ENCODE measurements at places on chromosomes 3 and 15. TPM values are rescaled to one million over a fixed set of nuclear protein-coding genes. Genes with fewer than 3 reads are reported as not detected.

DNA sequence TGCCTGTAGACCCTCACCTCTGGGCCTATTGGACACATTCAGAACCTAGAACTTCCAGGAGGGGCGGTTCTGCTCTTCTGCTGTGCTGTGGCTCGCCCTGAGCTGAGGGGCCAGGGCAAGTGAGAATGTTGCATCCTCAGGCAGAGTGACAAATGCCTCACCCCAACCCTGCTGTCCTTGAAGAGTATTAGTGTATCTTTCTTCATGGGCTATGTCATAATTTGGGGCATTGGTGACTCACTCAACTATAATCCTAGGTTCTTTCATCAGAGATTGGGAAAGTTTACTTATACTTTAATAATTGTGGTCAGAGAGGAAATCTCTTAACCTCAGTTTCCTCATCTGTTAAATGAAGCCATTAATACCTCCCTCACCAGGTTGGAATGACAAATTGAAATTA is 143.8 kb downstream of the SV2B start:
- no peak for DNase-seq
- no peak overlapping the region for H3K27ac ChIP-seq
- no peak overlapping the region for H3K4me3 ChIP-seq
- H3K36me3 ChIP-seq: no peaks in the 10 kb centered on the region

- H3K36me3 ChIP-seq: peaks cover 11% of the 10 kb centered on the region
- no peaks in the 10 kb centered on the region for H3K27me3 ChIP-seq
- peak; percentile 6 for DNase-seq
- H3K4me3 ChIP-seq: no peak overlapping the region
- H3K27ac ChIP-seq: peak overlapping the region; percentile 21
These were observed 40.5 kb downstream of the TRAT1 start for GRCh38 chr3:108862865-108863798.

DNA sequence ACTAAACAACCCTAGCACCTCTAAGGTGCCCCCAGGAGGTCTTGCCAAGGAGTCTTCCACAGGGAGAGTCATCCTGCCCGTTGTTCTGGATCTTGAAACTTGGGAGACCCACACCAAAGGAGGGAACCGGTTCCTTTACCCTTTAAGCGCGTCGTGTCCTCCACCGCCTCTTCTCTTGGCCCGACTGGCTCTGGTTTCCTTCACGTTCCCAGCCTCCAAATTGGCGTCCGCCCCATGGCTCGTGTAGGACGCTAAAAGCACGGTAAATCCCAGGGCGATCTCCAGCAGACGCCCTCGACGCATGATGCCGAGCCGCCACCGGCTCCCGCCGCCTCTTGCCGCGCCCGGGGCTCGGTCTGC is 1.1 kb downstream of the FBN1 start:
- peaks cover 3% of the 10 kb centered on the region for H3K27me3 ChIP-seq
- no peaks in the 10 kb centered on the region for H3K4me1 ChIP-seq
- no peaks in the 10 kb centered on the region for H3K36me3 ChIP-seq
- H3K4me3 ChIP-seq: no peak overlapping the region

The STRC gene
- total RNA-seq: 0.27 TPM

The GOLGA8G gene
- not detected for total RNA-seq

The BDH1 gene
- 59.3 TPM for total RNA-seq

DNA sequence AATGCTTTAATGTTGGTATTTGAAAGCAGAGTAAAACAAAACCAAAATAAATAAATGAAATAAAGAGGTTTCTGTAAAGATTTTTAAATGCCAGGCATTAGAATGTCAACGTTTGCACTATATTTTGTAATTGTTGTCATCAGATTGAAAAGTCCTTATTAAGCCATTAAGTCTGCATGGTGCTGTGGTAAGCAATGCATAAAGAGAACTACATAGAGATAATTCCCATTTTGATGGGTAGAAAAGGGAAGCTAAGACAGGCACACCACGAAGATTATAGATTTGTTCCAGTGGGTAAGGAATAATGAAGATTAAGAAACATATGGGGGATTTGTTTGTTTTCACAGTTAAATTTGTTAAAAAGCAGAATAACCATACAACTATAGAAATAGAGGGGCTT is 52.5 kb upstream of the PPARG start:
- no peak overlapping the region for H3K27ac ChIP-seq
- H3K4me1 ChIP-seq: no peaks in the 10 kb centered on the region
- H3K36me3 ChIP-seq: no peaks in the 10 kb centered on the region

DNA sequence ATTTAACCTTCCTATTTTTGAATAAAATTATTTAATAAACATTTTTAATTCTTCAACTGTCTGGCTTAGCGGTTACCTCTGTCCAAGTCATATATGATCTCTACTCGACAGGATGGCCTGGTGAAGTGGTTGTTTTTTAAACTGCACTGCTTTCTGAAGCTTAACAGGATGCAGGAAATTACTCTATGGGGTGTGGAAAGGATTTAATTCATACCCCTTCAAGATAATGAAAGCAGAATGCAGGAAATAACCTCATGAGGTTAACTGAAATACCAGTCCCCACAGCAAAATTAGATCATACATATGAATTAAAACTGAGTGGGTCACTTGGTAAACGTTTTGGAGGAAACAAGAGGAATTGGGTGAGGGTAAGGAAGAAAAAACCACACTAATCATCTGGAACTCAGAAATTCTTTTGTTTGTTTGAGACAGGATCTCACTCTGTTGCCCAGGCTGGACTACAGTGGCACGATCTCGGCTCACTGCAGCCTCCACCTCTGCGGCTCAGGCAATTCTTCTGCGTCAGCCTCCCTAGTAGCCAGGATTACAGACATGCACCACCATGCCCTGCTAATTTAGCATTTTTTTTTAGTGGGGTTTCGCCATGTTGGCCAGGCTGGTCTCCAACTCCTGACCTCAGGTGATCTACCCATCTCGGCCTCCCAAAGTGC is 50.1 kb downstream of the LYSMD4 start:
- H3K27ac ChIP-seq: no peak overlapping the region
- H3K27me3 ChIP-seq: no peaks in the 10 kb centered on the region
- no peak overlapping the region for H3K4me3 ChIP-seq
- H3K4me1 ChIP-seq: peaks cover 18% of the 10 kb centered on the region
- DNase-seq: no peak

The CCDC80 gene
- total RNA-seq: not detected

The HYAL1 gene
- total RNA-seq: not detected

The NTRK3 gene
- 0.26 TPM for total RNA-seq

The SAMMSON gene
- total RNA-seq: not detected

- H3K4me1 ChIP-seq: no peaks in the 10 kb centered on the region
- no peaks in the 10 kb centered on the region for H3K36me3 ChIP-seq
- no peak overlapping the region for H3K4me3 ChIP-seq
- H3K27ac ChIP-seq: no peak overlapping the region
- DNase-seq: no peak
These were observed 86.2 kb downstream of the ASB7 start for GRCh38 chr15:100688549-100689120.

The SNX22 gene
- 0.61 TPM for total RNA-seq

DNA sequence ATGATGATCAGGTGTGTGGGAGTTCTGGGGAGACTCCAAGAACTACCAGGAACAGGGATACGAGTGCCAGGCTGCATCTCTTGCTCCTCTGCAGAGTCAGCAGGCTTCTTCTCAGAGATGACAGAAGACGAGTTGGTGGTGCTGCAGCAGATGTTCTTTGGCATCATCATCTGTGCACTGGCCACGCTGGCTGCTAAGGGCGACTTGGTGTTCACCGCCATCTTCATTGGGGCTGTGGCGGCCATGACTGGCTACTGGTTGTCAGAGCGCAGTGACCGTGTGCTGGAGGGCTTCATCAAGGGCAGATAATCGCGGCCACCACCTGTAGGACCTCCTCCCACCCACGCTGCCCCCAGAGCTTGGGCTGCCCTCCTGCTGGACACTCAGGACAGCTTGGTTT is 7.9 kb downstream of the PRRT3 start:
- H3K36me3 ChIP-seq: peaks cover 6% of the 10 kb centered on the region
- no peak for DNase-seq
- no peaks in the 10 kb centered on the region for H3K4me1 ChIP-seq

DNA sequence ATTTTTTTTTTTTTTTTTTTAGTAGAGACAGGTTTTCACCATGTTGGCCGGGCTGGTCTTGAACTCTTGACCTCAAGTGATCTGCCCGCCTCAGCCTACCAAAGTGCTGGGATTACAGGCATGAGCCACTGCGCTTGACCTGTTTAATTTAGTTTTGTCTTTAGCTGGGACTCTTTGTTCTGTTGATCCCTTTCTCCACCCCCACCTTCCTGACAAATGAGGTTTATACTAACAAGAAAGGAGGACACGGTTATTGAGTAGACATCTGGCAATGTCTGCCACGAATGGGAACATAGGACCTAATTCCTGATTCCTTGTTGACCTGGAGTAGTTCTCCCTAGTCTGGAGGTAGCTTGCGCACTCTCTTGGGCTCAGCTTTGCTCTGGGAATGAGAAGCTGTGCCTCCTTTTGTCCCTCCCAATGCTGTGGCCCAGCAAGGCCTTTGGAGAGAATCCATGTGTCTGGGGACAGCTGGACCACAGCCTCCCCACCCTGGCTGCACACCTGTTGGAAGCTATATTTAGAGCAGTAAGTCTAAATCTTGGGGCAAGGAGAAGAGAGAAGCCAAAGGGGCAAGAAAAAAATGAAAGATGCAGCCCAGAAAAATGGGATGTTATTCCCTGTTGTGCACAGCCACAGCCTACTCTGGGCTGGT is 53.2 kb upstream of the ADPGK start:
- no peak overlapping the region for H3K4me3 ChIP-seq
- H3K4me1 ChIP-seq: no peaks in the 10 kb centered on the region
- no peak for DNase-seq

The KLHL18 gene
- 44.5 TPM for total RNA-seq

The LMAN1L gene
- not detected for total RNA-seq

DNA sequence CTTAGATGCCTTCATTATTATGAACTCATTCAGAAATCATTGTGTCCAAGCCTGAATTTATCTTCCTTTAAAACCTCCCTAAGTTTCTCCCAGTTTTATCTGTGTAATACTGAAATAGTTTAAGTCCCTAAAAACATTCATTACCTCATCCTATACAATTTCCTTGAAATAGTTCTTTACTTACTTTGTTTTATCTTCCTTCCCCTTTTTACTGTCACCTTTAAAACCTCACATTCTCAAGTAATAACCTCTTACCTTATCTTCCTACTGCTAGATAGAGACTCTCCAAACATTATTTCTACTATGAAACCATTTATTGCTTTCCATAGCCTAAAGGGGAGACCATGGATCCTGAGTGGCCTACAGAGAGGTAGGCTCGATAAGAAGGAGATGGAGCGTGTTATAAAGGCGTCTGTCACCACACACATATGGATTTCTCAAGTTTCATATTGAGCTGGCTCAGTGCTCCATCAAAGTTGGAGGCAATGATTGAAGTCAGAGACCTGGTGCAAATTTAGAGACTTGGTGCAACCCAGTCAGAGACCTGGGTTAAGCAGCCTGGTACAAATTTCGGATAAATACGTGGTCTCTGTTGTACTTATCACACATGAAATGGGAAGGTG is 140.4 kb downstream of the NFKBIZ start:
- no peak overlapping the region for H3K4me3 ChIP-seq
- DNase-seq: no peak
- no peaks in the 10 kb centered on the region for H3K36me3 ChIP-seq
- H3K4me1 ChIP-seq: peaks cover 8% of the 10 kb centered on the region
- no peaks in the 10 kb centered on the region for H3K27me3 ChIP-seq

The TMC3 gene
- total RNA-seq: not detected

- no peaks in the 10 kb centered on the region for H3K4me1 ChIP-seq
- no peak overlapping the region for H3K4me3 ChIP-seq
- no peak for DNase-seq
- no peaks in the 10 kb centered on the region for H3K27me3 ChIP-seq
- no peaks in the 10 kb centered on the region for H3K36me3 ChIP-seq
These were observed 234.6 kb downstream of the RBMS3 start for GRCh38 chr3:29515451-29515850.

GRCh38 chr3:168620854-168621253 is 525.1 kb upstream of the GOLIM4 start:
- H3K4me1 ChIP-seq: no peaks in the 10 kb centered on the region
- H3K27me3 ChIP-seq: no peaks in the 10 kb centered on the region
- H3K27ac ChIP-seq: no peak overlapping the region
- no peaks in the 10 kb centered on the region for H3K36me3 ChIP-seq

The SPTSSB gene
- not detected for total RNA-seq

The PLA2G4D gene
- total RNA-seq: not detected

The CYP1A2 gene
- total RNA-seq: not detected

DNA sequence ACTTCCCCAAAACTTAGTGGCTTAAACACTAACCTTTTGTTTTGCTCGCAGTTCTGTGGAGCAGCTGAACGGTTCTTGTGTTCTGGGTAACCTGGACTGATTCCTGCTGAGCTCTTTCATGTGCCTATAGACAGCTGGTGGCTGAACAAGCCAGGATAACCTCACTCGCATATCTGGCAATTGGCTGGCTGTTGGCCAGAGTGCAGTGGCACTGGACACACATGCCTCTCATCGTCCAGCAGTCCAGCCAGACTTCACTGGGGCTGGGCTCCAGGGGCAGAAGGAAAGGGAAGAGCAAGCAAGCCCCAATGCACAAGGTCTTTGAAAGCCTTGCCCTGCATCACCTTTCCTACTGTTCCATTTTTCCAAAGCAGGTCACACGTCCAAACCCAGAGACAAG is 53.6 kb upstream of the GATA2 start:
- H3K27ac ChIP-seq: peak overlapping the region; percentile 24
- no peak for DNase-seq
- H3K4me3 ChIP-seq: no peak overlapping the region
- no peaks in the 10 kb centered on the region for H3K4me1 ChIP-seq
- no peaks in the 10 kb centered on the region for H3K27me3 ChIP-seq

GRCh38 chr3:34405159-34405558 is 606.7 kb downstream of the PDCD6IP start:
- no peaks in the 10 kb centered on the region for H3K36me3 ChIP-seq
- DNase-seq: no peak
- no peak overlapping the region for H3K4me3 ChIP-seq
- H3K27me3 ChIP-seq: no peaks in the 10 kb centered on the region

- no peaks in the 10 kb centered on the region for H3K27me3 ChIP-seq
- no peaks in the 10 kb centered on the region for H3K4me1 ChIP-seq
- H3K27ac ChIP-seq: no peak overlapping the region
- DNase-seq: peak; percentile 4
- H3K4me3 ChIP-seq: no peak overlapping the region
These were observed 244.5 kb downstream of the CD47 start for GRCh38 chr3:107846279-107846852.

GRCh38 chr3:81349816-81350340 is 411.6 kb downstream of the GBE1 start:
- H3K27ac ChIP-seq: no peak overlapping the region
- H3K36me3 ChIP-seq: no peaks in the 10 kb centered on the region
- DNase-seq: no peak

GRCh38 chr3:161475905-161476304 is 20.7 kb upstream of the OTOL1 start:
- no peak for DNase-seq
- H3K36me3 ChIP-seq: no peaks in the 10 kb centered on the region
- no peak overlapping the region for H3K4me3 ChIP-seq
- no peaks in the 10 kb centered on the region for H3K27me3 ChIP-seq
- no peak overlapping the region for H3K27ac ChIP-seq

GRCh38 chr3:77283108-77283507 is 243.2 kb downstream of the ROBO2 start:
- DNase-seq: no peak
- H3K4me3 ChIP-seq: no peak overlapping the region
- no peaks in the 10 kb centered on the region for H3K4me1 ChIP-seq
- H3K27ac ChIP-seq: no peak overlapping the region

The CSPG5 gene
- total RNA-seq: 0.53 TPM

The SPINK8 gene
- not detected for total RNA-seq
